ENCODE measurements at places on chromosomes 5 and 9.

DNA sequence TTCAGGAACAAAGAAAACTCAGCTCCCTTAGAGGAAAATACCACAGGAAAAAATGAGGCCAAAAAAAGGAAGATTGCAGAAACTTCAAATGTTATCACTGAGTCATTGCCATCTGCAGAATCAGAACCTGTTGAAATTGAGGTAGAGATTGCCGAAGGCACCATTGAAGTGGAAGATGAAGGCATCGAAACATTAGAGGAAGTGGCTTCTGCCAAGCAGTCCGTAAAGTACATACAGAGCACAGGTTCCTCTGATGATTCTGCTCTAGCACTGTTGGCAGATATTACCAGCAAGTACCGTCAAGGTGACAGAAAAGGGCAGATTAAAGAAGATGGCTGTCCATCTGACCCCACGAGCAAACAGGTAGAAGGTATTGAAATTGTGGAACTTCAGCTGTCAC is 30.8 kb upstream of the NIM1K start:
- DNase-seq = no peak

- DNase-seq = peak; percentile 58
These were observed 59.3 kb downstream of the AHRR start for GRCh38 chr5:380701-381309.

DNA sequence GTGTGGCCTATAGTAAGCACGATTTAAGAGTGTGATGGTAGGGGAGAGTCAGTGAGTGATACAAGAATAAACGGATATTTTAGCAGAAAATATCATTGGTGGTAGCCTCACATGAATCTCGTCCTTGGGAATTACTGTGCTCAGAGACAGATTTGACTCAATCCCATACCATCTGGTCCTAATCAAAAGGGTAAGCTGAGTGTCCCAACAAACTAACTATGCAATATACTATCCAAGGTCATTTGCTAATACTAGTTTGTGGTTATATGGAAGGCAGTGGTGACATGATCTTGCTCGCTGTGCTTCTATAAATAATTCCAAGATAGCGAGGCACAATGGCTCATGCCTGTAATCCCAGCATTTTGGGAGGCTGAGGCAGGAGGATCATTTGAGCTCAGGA is 103.2 kb downstream of the TRPM6 start:
- peak; percentile 81 for DNase-seq

DNA sequence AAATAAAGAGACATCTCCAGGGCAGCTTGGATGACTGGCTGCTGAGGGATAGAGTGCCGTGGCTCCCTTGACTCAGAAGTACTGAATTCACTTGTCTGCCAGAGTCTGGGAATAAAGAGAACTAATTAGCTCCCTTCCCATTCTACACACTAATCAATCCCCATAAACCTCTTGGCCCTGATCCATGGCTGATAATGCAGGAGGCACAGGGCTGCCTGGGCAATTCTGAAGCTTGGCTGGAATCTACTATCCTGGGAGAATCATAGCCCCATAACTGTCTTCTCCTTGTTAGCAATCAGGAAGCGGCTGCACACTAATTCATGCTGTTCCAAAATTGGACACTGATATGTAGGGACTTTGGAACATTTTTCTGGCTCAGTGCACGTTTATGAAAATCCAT is 197.7 kb downstream of the PTTG1 start:
- DNase-seq = no peak

DNA sequence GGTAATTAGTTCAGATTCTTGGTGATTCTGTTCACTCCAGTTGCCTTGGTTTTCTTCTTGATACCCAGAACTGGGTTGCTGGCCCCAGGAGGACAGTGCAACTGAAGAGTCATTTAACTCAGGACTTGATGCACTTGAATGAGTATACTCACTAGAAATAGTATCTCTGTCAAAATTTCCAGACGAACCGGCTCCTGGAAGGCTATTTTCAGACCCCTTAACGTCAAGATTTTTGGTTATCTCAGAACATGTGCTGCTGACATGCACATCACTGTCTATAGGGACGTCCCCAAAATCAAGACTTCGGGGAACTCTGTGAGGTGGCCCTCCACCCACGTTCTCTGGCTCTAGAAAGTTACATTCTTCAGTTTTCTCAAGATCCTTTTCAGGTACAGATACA is 56.7 kb upstream of the PCA3 start:
- DNase-seq = no peak
